H9 (cell line): ENCODE measurements at places on chromosomes 3 and 15.

DNA sequence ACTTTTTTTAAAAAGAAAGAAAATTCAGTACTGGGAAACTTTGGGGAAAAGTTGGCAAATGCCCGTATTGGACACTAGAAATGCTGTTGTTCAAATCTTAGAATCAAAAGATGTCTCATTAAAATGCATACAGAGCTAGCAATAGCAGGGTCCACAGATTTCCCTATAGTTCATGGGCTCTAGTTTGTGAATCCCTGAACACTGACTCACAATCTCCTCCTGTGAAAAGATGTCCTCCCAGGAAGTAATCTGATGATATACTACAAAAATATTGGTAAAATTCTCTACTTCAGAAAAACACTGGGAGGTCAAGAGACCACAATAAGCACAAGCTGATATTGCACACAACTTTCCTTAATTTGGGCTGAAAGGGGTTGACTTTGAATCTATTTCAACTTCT is 568.4 kb upstream of the ZNF385D start:
- H3K4me1 ChIP-seq: no peaks in the 10 kb centered on the region
- no peaks in the 10 kb centered on the region for H3K27me3 ChIP-seq
- H3K4me3 ChIP-seq: no peak overlapping the region
- DNase-seq: no peak
- H3K36me3 ChIP-seq: no peaks in the 10 kb centered on the region
- no peak overlapping the region for H3K27ac ChIP-seq

DNA sequence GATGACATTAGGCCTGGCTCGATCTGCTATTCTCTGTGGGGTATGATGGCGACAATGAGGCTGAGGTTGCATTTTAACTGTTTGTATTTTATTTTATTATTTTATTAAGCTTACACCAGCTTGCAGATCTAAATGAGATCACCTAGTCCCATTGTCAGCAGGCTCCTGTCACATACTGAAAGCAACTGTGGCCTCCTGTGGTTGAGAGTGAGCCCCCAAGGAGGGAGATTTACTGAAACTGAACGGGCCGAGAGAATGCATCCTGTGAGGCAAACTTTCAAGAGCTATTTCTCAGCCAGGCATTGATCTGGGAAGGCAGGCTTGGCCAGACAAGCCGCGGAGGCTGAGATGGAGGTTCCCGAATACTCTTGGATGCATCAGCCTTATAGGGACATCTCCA is 210.4 kb upstream of the ARRDC4 start:
- no peaks in the 10 kb centered on the region for H3K36me3 ChIP-seq
- DNase-seq: no peak
- no peak overlapping the region for H3K4me3 ChIP-seq
- no peaks in the 10 kb centered on the region; the same call in 1 of the 2 replicates for H3K4me1 ChIP-seq

DNA sequence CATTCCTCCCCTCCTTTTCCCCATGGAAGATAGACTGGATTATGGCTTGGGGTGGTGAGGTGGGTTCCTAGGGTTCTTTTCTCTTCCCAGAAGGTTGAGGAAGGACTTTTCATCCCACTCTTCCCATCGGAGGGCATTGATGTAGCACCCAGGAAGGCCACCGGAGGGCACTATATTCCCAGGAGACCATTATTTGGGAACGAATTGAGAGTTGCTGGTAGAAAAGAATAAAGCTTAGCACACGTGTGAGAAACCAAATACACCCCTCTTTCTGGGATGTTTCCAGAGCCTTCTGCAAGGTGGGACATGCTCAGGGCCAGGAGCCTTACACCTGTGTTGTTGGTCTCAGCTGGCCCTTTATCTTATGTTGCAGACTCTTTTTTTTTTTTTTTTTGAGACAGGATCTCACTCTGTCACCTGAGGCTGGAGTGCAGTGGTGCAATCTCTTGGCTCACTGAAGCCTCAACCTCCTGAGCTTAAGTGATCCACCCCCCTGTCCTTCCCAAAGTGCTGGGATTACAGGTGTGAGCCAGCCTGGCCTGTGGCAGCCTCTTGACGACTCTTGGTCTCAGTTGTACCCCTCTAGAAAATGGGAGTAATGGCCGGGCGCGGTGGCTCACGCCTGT is 6.3 kb upstream of the CDC25A start:
- no peak overlapping the region for H3K27ac ChIP-seq
- H3K4me3 ChIP-seq: no peak overlapping the region
- DNase-seq: peak; percentile 84
- no peaks in the 10 kb centered on the region for H3K27me3 ChIP-seq
- no peaks in the 10 kb centered on the region for H3K36me3 ChIP-seq

DNA sequence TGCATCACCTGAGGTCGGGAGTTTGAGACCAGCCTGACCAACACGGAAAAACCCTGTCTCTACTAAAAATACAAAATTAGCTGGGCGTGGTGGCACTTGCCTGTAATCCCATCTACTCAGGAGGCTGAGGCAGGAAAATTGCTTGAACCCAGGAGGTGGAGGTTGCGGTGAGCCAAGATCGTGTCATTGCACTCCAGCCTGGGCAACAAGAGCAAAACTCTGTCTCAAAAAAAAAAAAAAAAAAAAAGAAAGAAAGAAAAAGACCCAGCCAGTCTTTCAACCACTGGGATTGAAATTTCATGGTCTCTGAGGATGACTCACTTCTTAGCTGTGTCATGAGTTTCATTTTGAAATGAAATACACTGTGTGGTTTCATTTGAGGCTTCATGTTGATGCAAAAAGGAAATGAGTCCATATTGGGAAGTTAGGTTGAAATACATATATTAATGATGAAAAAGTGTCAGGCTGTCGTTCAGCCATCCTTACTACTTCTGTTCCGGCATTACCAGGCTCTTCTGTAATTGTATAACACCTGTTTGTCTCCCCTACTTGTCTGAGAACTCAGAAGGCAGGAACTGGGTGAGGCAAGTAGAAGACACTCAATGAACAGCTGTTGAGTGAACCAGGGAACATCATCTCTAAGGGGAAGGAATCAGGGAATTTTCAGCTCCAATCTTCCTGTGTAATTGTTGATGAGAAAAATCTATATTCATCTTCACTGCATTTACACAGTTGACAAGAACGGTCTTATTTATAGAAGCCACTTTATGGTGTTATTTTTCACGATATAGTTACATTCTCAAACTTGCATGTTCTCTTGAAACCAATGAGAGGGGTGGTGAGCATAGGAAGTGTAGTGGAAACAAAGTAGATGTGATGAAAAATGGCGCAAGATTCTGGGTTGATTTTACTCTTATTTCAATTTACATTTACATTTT is 87.4 kb downstream of the NFKBIZ start:
- no peaks in the 10 kb centered on the region for H3K36me3 ChIP-seq
- no peak overlapping the region for H3K27ac ChIP-seq
- H3K4me1 ChIP-seq: no peaks in the 10 kb centered on the region
- H3K27me3 ChIP-seq: no peaks in the 10 kb centered on the region

DNA sequence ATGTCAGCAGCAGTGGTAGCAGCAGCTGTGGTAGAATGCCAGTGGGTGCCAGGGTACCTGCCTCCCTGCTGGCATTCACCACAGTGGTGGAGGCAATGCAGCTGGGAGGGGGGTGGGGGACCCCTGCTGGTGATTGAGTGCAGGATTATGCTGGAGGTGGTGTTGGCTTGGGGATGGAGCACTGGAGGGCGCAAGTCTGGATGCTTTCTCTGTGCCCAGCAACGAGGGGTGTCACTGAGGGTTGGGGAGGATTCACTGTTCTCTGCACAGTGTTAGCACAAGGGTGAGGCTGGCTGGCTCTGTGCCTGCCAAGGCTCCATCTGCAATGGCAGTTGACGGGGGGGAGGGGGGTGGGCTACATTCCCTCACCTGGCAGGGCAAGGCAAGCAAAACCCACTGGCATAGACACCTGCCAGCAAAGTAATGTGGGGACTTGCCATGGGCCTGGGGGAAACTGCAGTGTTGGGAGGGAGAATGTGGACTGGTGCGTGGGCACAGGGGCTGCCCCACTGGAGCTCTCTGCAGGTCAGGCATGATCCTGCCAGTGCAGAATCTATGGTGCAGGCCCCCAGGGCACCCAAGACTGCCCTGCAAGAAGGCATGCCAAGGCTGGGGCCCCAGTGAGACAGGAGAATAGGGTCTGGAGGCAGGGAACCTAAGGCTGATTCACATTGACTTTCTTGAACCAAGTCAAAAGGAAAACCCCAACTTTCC is 64.3 kb downstream of the MINDY4B start:
- H3K4me1 ChIP-seq: peaks cover 7% of the 10 kb centered on the region; the same call in 1 of the 2 replicates
- no peak overlapping the region for H3K4me3 ChIP-seq
- H3K27me3 ChIP-seq: peaks cover 14% of the 10 kb centered on the region; the same call in 1 of the 2 replicates
- peak; percentile 39 for DNase-seq

DNA sequence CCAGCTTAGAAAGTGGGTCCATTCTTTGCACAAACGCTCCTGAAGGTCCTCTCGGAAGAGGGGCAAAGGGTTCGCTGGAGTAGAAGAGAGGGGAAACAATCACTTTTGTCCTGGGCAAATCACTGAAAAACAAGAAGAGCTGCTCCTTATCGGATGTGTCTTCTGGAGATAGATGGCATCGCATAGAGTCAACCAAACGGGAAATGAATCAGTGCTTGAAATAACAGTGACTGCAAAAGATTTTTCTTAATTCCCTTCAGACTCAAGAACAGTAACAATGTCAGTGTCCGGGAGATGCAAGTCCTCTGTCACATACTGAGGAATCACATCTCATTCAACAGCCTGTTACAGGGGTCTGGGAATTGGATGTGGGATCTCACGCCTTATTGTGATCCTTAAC is 78.8 kb upstream of the PCSK6 start:
- no peak overlapping the region for H3K27ac ChIP-seq
- no peaks in the 10 kb centered on the region for H3K36me3 ChIP-seq
- H3K4me3 ChIP-seq: no peak overlapping the region
- DNase-seq: no peak
- H3K27me3 ChIP-seq: no peaks in the 10 kb centered on the region

GRCh38 chr15:68482246-68482645 is 50.3 kb upstream of the ITGA11 start:
- H3K27ac ChIP-seq: no peak overlapping the region
- DNase-seq: no peak
- H3K4me1 ChIP-seq: peaks cover 4% of the 10 kb centered on the region; the same call in 1 of the 2 replicates

GRCh38 chr3:104347291-104347690 is 1019.4 kb upstream of the ALCAM start:
- H3K36me3 ChIP-seq: peaks cover 7% of the 10 kb centered on the region
- H3K4me1 ChIP-seq: no peaks in the 10 kb centered on the region
- H3K27ac ChIP-seq: no peak overlapping the region
- DNase-seq: no peak
- no peak overlapping the region for H3K4me3 ChIP-seq
- no peaks in the 10 kb centered on the region for H3K27me3 ChIP-seq

DNA sequence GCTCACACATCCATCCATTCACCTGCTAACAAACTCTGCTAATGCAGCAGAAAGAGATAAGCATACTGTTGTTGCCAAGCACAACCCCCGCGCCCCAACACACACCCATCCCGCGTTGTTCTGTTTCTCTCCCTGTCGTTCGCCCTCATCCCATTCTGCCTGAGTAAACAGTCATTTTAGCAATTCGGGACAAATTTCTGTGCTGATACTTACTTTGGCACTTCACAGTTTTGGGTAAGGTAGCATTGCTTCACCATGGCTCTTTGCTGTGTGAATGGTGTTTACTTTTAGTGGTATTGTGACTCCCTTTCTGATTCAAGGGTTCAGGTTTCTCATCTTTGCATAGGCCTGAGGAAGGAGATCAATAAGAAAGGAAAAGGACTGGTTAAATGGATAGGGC is 149.7 kb downstream of the AKAP13 start:
- no peak overlapping the region for H3K4me3 ChIP-seq
- peaks cover 18% of the 10 kb centered on the region for H3K36me3 ChIP-seq
- no peak for DNase-seq
- H3K4me1 ChIP-seq: peaks cover 3% of the 10 kb centered on the region; the same call in 1 of the 2 replicates
- H3K27me3 ChIP-seq: no peaks in the 10 kb centered on the region; the same call in 1 of the 2 replicates
- H3K27ac ChIP-seq: no peak overlapping the region

GRCh38 chr3:23761440-23761896 is 44.3 kb upstream of the UBE2E1 start:
- H3K27ac ChIP-seq: no peak overlapping the region
- H3K27me3 ChIP-seq: no peaks in the 10 kb centered on the region
- peaks cover 3% of the 10 kb centered on the region; the same call in 1 of the 2 replicates for H3K4me1 ChIP-seq

GRCh38 chr3:122873741-122874515 is 79.1 kb downstream of the SLC49A4 start:
- H3K4me1 ChIP-seq: no peaks in the 10 kb centered on the region
- H3K27ac ChIP-seq: no peak overlapping the region
- no peak overlapping the region for H3K4me3 ChIP-seq
- no peaks in the 10 kb centered on the region for H3K36me3 ChIP-seq

DNA sequence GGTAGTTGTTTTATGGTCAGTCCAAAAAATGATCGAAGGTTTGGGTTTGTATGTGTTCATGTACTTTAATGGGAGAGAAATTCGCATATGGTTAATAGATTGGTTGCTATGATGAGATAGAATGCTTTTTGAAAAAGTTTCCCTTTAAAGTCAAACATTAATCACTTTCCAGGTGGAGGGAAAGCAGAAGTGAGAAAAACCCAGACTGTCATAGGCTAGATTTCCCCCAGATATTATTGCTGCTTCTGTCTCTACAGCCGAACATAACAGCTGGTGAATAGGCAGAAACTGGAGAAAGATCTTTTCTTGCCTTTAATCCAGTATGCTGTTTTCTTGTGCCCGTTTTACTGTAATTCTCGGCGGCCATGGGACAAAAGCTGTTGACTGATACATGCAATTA is 287.6 kb downstream of the SOX2 start:
- H3K4me1 ChIP-seq: no peaks in the 10 kb centered on the region
- H3K4me3 ChIP-seq: no peak overlapping the region
- no peaks in the 10 kb centered on the region for H3K27me3 ChIP-seq
- DNase-seq: no peak
- no peaks in the 10 kb centered on the region for H3K36me3 ChIP-seq
- no peak overlapping the region for H3K27ac ChIP-seq

GRCh38 chr15:68794863-68795262 is 25.8 kb downstream of the ANP32A start:
- peaks cover 38% of the 10 kb centered on the region; the same call in 1 of the 2 replicates for H3K4me1 ChIP-seq
- H3K27ac ChIP-seq: no peak overlapping the region
- DNase-seq: no peak
- peaks cover 2% of the 10 kb centered on the region; the same call in 2 of the 3 replicates for H3K36me3 ChIP-seq
- H3K27me3 ChIP-seq: no peaks in the 10 kb centered on the region
